ENCODE measurements at places on chromosomes 2 and 18.

DNA sequence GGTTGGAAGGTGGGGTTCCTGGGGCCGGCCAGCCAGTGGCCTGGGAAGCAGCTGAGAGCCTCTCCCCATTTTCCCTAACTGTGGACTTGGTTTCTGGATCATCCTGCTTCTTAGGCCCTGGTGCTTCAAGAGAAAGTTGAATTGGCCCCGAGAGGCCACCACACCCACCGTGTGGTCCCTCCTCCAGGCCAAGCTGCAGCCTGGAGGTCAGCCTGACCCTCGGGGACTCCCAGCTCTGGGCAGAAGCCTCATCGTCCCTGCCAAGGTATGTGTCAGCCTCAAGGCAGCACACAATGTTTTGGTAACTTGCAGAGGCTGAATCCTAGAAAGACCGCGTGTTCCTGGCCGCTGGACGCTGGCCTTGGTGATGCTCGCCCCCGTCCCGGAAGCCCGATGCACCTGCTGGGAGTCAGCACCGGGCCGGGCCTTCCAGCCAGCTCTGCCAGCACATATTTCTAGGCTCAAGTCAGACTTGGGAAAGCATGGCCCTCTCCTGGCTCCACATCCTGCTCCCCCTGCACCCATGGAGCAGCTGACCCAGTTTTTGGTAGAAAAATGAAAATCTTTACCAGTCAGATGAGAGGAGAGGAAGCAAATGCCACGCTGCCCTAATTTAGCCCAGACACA, 72.6 kb downstream of the ACTR2 start:
- DNase-seq: no peak

DNA sequence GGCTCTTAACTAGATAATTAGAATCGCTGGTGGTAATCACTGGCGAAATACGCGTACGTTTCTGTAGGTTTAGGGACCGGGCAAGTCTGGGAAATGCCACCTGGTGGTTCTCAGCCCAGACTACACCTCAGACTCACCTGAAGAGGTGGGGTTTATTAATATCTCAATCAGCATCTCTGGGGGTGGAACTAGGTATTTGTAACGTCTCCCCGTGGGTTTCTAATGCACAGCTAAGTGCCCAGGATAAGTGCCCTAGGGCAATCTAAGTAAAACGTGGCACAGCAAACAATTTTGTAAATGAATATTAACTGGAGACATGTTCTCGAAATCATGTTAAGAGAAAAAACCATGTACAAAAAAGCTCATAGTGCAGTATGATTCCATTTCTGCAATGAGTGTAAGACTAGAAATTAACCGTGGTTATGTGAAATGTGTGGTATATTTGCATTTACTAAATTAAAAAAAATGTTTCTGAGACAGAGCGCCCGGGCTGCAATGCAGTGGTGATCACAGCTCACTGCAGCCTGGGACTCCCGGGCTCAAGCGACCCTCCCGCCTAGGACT, 760 bp upstream of the CNOT11 start:
- no peak for DNase-seq

DNA sequence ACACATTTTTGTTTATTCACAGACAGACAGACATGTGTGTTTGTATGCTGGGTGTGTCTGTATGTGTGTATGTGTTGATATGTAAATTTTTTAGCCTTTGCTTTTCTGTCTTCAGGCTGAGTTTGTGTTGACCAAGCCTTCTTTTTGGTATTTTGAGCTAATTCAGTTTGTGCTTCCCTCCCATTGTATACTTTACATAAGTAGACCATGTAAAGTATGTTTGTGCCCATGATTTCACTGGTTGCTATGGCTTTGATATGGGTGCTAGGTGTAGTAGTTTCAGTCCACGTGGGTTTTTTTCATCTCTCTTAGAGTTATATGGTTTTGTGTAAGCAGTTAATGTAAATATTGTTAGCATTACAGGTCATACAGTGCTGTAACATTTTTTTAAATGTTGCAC, 129.4 kb upstream of the EPC2 start:
- no peak for DNase-seq

- peak; percentile 18 for DNase-seq
Observed at GRCh38 chr2:232328032-232328422, 50.5 kb upstream of the ALPP start.

DNA sequence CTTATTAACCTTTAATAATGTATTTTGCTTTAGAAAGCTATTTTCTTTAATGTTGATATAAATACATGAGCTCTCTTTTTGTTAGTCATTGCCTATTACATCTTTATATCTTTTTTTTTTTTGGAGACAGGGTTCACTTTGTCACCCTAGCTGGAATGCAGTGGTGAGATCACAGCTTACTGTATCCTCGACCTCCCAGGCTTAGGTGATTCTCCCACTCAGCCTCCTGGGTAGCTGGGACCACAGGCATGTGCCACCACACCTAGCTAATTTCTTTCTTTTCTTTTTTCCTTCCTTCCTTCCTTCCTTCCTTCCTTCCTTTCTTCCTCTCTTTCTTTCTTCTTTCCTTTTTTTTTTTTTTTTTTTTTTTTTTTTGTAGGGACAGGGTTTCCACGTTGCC, 15.4 kb downstream of the NAB1 start:
- DNase-seq: no peak

- no peak for DNase-seq
Observed at GRCh38 chr2:168277276-168277675, 29.9 kb upstream of the STK39 start.

DNA sequence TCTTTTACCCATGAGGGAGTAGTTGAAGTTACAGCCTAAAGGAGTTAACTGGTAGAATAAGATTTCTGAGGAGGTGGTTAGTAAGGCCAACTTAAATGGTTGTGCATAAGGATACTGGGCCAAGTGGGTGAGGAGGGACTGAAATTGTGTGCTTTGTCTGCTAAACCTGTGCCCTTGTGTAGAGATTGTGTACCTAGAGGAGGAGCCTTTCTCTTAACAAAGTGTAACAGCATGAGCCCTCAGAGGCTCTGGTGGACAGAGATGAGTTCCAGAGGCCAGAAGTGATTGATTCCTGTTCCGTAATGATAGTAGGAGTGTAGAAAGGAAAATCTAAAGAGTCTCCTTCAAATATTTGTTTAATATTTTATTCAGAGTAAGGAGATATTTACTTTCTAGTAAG, 42.9 kb downstream of the OTX1 start:
- DNase-seq: no peak

DNA sequence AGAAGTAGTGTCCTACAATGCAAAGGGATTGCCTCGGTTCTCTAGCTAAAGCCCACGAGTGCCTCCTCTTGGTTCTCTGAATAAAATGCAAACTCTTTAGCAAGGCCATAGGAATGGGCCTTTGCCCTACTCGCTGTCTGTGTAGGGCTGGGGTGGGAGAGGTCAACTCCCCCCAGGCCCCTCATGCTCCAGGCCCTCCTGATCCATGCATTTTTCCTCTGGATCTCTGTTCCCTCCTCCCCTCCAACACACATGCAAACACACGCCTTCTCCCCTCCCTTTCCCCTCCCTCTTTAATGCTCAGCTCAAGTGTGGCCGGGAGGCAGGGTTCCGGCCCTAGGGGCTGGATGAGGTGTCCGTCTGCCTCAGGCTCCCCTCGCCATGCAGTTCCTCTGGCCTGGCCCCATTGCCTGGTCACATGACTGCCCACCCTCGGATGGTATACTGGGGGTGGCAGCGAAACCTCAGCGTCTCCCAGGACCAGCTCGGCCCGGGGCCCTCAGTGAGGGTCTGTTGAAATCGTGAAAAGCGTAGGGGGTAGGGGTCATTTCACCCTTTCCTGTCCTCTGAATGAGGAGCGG, 14.9 kb upstream of the KLF11 start:
- DNase-seq: no peak

DNA sequence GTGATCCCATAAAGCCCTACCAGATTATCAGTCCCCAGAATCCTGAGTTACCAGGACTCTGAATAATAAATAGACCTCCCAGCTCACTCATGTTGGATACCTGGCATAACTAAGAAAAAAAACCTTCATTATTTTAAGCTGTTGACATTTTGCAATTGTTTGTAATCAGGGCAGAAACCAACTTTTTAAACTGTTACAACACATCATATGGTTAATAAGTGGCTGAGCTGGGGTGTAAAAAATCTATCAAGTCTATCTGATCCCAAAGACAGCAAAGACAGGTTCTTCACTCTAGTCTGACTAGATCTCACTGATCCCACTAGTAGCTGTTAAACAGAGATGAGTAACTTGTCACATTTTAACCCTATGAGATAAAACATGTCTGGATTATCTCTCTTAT, 370.3 kb downstream of the RIT2 start:
- DNase-seq: no peak

GRCh38 chr2:9430316-9431293, 7.2 kb downstream of the CPSF3 start:
- DNase-seq: no peak

- no peak for DNase-seq
Observed at GRCh38 chr2:100188326-100188725, 45.9 kb upstream of the AFF3 start.

DNA sequence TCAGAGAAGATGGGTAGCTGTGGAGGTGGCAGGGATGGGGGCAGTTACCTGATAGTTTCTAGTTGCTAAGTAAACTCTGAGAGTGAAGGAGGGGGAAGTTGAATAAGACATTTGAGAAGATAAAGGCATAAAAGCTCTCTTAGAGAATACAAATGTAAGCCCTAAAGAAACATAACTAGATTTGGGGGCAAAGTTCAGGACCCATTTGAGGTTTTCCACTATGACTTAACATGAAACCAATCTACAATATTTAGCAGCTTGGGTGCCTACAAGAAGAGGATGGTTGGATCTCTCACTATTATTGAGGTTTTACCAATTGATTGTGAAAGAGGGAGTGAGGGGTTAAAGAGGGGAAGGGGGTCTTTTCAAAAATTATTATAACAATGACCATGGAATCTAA, 34.4 kb upstream of the LYPD6 start:
- no peak for DNase-seq

DNA sequence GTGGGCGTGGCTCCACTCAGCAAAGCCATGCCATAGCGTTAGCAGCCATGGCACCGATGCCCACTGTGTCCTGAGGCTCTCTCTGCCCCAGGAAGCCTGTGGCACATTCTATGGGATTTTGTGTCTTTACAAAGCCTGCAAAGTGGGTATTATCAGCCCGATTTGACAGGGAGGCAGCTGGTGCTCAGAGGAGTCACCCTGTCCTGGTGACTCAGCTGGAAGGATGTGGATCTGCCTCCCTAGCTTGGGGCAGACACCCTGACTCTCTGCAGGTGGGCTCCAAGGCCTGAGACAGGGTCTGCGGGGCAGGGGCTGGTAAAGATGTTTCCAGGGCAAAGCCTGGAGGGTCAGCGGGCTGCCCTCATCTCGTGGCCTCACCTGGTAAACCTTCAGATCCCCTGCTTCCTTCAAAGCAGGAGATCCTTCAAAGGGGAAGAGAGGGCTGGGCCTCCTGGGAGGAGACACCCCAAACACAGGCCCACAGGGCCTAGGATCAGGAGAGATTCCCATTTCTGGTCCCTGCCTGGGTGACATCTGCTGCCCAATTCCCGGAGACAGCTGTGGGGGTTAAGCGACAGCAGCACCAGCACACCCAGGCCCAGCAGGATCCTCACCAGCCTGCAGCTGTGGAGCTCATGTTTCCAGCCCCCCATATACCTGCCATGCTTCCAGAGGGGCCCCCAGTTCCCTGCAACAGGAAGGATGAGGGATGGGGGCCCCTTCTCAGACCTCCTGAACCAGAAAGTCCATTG, 3.0 kb upstream of the ASB1 start:
- no peak for DNase-seq

DNA sequence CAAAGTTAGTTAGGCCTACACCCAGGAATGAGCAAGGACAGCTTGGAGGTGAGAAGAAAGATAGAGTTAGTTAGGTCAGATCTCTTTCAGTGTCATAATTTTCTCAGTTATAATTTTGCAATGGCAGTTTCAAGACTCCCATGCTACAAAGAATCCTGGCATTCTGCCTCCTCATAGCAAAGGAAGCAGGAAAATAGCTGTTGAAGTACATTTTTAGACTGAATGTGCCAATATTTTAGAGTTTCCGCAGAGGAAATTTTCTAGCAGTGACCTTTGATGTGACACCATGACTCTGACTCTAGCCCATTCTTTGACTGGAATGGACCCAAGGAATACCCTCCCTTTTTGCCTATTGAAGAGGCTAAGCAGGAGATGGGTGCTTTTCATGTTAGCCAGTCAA, 371.7 kb downstream of the PIK3C3 start:
- no peak for DNase-seq

DNA sequence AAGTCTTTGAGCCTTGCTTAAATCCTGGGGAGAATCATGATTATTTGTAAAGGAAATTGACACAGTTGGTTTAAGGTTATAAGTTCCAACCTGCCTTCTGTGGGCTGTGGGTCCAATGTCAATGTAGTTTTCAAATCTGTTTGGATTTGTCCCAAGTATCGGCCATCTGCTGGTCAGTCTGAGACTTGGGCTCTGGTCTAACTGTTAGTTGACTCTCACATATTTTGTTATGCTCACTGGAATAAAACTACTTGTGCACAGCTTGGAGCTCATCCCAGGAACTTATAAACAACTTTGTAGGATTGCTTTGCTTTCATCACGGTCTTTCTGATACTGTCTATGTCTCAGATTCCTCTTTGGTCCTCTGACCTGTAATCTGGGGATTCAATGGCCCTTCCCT, 1026.2 kb upstream of the ZEB2 start:
- no peak for DNase-seq

DNA sequence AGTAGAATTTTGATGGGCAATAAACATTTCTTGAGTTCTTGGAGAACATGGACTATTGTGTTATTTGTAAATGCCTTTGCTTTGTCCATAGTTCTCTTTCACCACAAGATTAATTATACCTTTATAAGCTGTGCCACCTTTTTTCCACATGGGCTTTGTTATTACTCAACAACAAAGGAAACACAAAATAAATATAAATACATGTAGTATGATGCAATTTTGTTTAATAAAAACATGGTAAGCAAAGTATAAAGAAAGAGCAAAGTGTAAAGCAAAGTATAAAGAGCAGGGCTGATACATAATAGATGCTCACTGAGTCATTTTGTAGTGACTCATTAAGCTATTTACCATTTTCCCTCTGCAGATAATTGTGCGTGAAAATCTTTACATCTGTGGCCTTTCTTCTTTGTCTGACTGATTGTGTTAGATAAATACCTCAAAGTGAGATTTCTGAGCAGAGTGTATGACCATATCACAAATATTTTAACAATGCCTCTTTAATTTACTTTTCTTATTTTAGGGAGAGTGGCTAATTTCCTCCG, 80.9 kb downstream of the CERS6 start:
- DNase-seq: no peak
